ENCODE measurements at places on chromosomes 7 and 10. TPM values are rescaled to one million over a fixed set of nuclear protein-coding genes. Genes with fewer than 3 reads are reported as not detected.

The SP4 gene
- total RNA-seq: 4.5 TPM

The LRMDA gene
- 2.0 TPM for total RNA-seq

The KMT2C gene
- total RNA-seq: 31.1 TPM

The NANOS1 gene
- 1.5 TPM for total RNA-seq

The OR6V1 gene
- total RNA-seq: not detected

The NEUROD6 gene
- total RNA-seq: not detected

The INTS1 gene
- 67.5 TPM for total RNA-seq

The PTPN12 gene
- 34.4 TPM for total RNA-seq

The FAM180A gene
- 80.0 TPM for total RNA-seq

The TTYH3 gene
- 82.2 TPM for total RNA-seq

The BICC1 gene
- 72.9 TPM for total RNA-seq
